ENCODE measurements at places on chromosomes 11 and 22. TPM values are rescaled to one million over a fixed set of nuclear protein-coding genes. Genes with fewer than 3 reads are reported as not detected.

The MPPED1 gene
- not detected for total RNA-seq

- DNase-seq: no peak
Measured at GRCh38 chr11:30245621-30246020, 14.8 kb downstream of the FSHB start.

GRCh38 chr22:17575681-17576080 lies 12.4 kb downstream of the SLC25A18 start:
- no peak for DNase-seq

DNA sequence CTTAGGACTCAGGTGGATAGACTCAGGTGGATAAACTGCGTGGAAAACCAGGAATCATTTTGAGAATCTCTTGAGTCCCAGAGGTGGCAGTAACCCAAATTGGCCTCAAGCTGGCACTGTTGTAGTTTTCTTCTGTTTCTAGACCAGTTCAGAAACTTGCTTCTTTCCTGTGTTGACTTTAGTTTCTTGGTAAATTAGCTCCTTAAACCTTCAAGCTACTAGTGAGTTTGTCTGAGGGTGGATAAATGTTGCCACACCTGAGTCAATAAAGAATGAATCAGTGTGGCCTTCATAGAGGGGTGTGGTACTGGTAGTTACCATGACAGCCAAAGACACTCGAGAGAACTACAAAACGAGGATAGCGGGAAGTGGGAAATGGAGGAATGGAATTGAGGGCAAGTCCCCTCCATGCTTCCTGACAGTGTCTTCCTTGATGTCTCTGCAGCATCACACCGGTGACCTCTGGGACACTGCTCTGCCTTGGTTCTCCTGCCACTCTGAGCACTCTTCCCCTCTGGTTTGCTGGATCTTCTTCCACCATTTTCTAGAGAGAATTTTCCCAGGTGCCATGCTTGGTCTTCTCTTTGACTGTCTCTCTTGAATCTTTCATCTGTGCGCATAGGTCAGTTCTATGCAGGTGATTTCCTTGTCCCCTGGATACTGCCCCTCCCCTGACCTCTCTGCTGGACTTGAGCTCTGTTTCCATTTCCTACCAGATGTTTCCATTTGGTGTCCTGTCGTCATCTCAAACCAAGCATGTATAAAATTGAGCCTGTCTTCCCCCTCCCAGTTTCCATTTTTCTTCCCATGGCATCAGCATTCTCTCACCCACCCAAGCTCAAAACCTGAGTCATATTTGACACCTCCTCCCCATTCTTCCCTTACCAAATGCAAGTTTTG lies 7.2 kb downstream of the POLD4 start:
- DNase-seq: no peak

GRCh38 chr11:127114035-127114434 lies 113.5 kb upstream of the KIRREL3 start:
- no peak for DNase-seq

DNA sequence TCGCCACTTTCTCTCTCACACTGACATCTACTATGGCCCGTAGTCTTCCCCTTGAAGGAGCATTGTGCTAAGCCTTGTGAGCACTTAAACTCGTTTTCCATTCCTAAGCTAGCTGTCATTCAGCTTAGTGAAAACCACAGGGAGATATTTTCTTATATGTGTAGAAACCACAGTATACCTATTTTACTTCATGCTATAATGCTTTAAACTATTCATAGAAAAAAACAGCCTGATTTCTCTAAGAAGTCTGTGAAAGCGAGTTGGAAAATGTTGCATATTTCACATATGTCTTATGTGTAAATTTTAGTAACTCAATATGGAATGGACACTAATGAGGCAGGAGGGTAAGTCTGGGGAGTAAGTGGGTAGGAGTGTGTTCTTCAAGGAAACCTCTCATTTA lies 194.3 kb upstream of the CTSC start:
- DNase-seq: no peak

DNA sequence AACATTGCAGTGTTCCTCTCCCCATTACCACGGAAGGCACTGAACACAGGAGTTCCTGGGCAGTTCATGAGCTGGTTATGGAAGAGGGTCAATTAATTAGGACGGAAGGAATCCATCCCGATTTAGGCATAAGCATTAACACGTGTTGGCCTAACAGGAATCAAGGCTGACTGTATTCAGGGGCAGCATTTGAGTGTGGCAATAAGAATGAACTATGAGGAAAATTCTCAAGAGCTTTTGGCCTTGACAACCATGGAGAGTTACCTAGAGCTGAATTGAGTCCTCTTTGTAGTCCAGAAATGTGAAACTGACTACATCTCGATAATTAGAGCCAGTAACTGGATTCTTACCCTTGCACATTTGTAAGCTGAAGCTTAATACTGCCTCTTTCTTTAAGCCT lies 82.4 kb upstream of the CRTAM start:
- DNase-seq: no peak

GRCh38 chr11:30521297-30522071 lies 64.7 kb downstream of the MPPED2 start:
- no peak for DNase-seq

All from kidney epithelial cell (primary cell).